GM10248 (cell line): ENCODE measurements at places on chromosomes 11 and 22.

GRCh38 chr11:103279821-103280220 is 170.6 kb downstream of the DYNC2H1 start:
- DNase-seq, result no peak

DNA sequence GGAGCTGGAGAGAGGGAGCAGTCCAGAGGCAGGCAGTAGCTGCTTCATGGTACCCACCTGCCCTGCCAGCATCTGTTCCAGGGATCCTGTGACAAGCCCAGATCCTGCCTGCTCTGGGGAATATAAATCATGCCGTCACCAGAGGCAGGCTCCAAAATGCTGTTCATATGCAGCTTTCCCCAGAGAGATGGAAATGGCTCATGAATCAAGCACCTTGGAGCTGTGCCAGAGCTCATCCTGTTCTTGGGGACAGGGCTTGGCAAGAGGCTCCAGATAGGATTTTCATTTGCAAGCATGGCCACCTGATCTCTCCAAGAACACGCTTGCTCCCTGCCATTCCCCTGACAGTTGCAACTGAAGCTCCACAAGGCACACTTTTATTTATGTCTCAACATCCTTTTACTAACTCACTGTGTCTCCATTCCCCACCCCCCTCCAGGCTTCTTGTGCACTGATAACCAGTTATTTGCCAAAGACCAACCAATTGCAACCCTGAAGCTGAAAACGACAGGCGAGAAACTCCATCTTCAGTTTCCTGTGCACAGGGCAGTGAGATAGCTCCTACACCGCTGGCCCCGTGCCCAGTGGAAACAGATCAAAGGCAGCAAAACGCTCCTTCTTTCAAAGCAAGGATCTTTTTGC is 115.8 kb upstream of the PITPNB start:
- no peak for DNase-seq

DNA sequence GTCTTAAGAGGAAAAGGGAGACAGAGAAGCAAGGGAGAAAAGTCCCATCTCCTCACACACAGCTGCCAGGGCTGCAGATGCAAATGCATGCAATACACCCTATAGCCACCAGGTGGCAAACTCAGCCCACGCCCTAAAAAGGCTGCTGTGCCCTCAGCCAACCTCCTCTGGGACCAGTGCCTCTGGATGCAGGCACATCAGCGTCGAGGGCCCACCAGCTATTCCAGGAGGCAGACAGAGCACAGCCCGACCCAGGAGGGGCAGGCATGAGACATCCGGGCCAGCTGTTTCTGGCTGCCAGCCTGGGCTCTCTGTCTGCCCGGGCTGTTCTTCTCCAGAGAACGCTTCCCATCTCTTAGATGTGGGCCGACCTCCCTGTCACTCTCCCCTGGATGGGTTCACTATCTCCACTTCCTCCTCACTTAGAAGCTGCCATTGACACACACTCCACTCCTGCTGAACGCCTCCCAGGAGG is 39.7 kb downstream of the TPBGL start:
- peak; percentile 86 for DNase-seq

- DNase-seq, result no peak
These were observed 77.8 kb upstream of the SHISAL1 start for GRCh38 chr22:44390613-44390970.

DNA sequence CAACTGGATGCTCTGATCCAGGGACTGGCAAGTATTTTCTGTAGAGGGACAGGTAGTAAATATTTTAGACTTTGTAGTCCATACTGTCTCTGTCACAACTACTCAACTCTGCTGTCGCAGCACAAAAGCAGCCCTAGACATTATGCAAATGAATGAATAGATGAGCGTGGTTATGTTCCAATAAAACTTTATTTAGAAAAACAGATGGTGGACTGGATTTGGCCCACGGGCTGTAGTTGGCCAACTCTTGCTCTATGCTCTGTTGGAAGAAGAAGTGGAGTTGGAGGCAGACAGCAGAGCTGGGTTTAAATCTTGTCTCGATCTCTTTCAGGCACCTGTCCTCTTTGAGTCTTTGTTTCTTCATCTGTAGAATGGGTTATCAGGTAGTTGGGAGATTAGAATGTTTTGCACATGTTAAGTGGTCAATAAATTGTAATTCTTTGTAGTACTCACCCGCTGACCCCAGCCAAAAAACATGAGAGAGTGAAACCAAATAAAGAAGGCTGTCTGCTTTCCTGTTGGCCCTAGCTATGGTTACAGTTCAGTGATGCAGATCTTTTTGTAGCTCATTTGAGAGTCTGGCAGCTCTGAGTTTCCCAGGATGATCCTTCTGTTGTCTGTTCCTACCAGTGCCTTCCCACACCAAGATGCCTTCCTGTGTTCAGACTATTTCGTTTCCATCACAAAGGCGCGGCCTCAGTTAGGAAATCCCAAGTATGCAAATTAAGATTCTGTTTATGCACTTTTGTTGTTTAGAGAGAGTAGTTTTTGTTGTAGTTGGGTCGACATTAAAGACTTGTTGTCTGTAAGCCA is 198.1 kb upstream of the SEZ6L start:
- no peak for DNase-seq

- DNase-seq, result peak; percentile 30
These were observed 59.9 kb upstream of the RRAS2 start for GRCh38 chr11:14418801-14419417.

GRCh38 chr11:59754494-59754858 is 700 bp upstream of the STX3 start:
- DNase-seq, result peak; percentile 40

GRCh38 chr11:59028105-59028504 is 58.0 kb upstream of the GLYATL1B start:
- DNase-seq, result no peak

- DNase-seq, result no peak
These were observed 1.1 kb upstream of the SERPING1 start for GRCh38 chr11:57596266-57596885.
